Glutamatergic neuron (in vitro differentiated cells): ENCODE measurements at places on chromosomes 12 and 14. TPM values are rescaled to one million over a fixed set of nuclear protein-coding genes. Genes with fewer than 3 reads are reported as not detected.

YEATS4 gene
- 27.3 TPM for total RNA-seq

EIF2S3B gene
- 4.1 TPM for total RNA-seq

PRPH gene
- total RNA-seq, result 2,189 TPM

RASAL1 gene
- not detected for total RNA-seq

GLS2 gene
- total RNA-seq, result 0.91 TPM

LGR5 gene
- total RNA-seq, result 3.1 TPM

KCNA1 gene
- 0.05 TPM for total RNA-seq

USP44 gene
- total RNA-seq, result 2.7 TPM

IFNG-AS1 gene
- total RNA-seq, result not detected

KLHL33 gene
- total RNA-seq, result 0.15 TPM

MYF6 gene
- total RNA-seq, result not detected

IKBIP gene
- 6.1 TPM for total RNA-seq

TNFAIP2 gene
- 4.3 TPM for total RNA-seq

MYL2 gene
- not detected for total RNA-seq

FAM90A1 gene
- 0.54 TPM for total RNA-seq

TRHDE gene
- total RNA-seq, result 16.7 TPM

DYRK2 gene
- 70.9 TPM for total RNA-seq

MYF5 gene
- total RNA-seq, result not detected

TC2N gene
- total RNA-seq, result 2.5 TPM

CKB gene
- 2,561 TPM for total RNA-seq

KCTD10 gene
- total RNA-seq, result 95.2 TPM

ZNF385A gene
- 26.6 TPM for total RNA-seq

SNRPF gene
- total RNA-seq, result 38.5 TPM

FOXJ2 gene
- total RNA-seq, result 8.3 TPM

PMEL gene
- 851 TPM for total RNA-seq

CCDC59 gene
- total RNA-seq, result 25.9 TPM

KLRK1 gene
- total RNA-seq, result not detected

PALS1 gene
- 4.5 TPM for total RNA-seq

AKAP6 gene
- total RNA-seq, result 600 TPM

MLEC gene
- 50.8 TPM for total RNA-seq

IL26 gene
- total RNA-seq, result not detected

DAO gene
- total RNA-seq, result not detected

TIGAR gene
- total RNA-seq, result 20.7 TPM

CFAP54 gene
- total RNA-seq, result 0.15 TPM

ZFHX2 gene
- total RNA-seq, result 39.1 TPM

PIWIL1 gene
- total RNA-seq, result not detected

KRT84 gene
- not detected for total RNA-seq

RNF41 gene
- 72.6 TPM for total RNA-seq

SLCO1B1 gene
- total RNA-seq, result not detected

MGAT4C gene
- total RNA-seq, result 0.98 TPM

ASCL1 gene
- not detected for total RNA-seq

HCAR3 gene
- total RNA-seq, result not detected

SLC10A1 gene
- not detected for total RNA-seq

LBHD2 gene
- total RNA-seq, result not detected

SLC5A8 gene
- not detected for total RNA-seq

GLT1D1 gene
- 4.4 TPM for total RNA-seq

KRT8 gene
- 14.0 TPM for total RNA-seq

SLC39A5 gene
- total RNA-seq, result 0.61 TPM
